H9 (cell line): ENCODE measurements at places on chromosomes 13 and 19.

GRCh38 chr13:52750713-52751112, 11.1 kb upstream of the CNMD start:
- no peak for DNase-seq

GRCh38 chr13:80840316-80840976, 499.5 kb upstream of the SPRY2 start:
- no peak for DNase-seq

GRCh38 chr19:33233056-33233873, 7.6 kb upstream of the SLC7A10 start:
- DNase-seq = no peak

DNA sequence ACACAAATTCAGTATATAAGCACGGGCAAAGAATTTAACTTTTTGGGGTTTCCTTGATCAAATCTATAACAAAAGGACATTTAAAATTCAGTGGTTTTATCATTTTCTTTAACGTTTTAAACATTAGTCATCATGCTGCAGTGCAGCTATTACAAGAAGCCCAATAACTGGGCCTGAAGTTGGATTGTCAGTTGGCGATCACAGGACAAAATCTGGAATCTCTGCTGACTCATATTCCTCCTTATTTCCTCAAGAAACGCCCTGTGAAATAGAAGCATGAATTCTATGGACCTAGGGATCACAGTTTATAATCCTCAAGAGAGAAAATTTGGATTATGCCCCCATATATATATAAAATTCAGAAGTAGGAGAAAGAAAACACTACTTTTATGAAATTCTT, 971.6 kb upstream of the MIR17HG start:
- DNase-seq = no peak

DNA sequence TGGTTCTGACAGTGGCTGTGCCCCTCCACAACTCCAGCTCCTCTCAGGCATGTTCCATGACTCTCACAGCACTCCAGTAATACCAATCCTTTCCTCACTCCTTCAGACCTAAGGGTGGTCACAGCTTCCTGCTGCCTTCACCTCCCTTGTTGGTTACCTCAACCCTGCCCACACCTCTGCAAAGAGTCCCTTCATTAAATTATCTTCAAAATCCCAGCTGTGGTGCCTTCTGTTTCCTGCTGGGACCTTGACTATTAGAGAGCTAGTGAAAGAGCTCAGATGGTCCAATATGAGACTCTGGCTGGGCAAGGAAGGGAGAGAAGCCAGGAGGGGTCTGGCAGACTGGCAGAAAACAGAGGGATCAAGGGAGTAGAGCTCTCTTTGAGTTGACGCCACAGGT, 26.1 kb downstream of the DEDD2 start:
- DNase-seq = no peak

GRCh38 chr19:1767464-1767933, 14.2 kb downstream of the ONECUT3 start:
- DNase-seq = no peak

DNA sequence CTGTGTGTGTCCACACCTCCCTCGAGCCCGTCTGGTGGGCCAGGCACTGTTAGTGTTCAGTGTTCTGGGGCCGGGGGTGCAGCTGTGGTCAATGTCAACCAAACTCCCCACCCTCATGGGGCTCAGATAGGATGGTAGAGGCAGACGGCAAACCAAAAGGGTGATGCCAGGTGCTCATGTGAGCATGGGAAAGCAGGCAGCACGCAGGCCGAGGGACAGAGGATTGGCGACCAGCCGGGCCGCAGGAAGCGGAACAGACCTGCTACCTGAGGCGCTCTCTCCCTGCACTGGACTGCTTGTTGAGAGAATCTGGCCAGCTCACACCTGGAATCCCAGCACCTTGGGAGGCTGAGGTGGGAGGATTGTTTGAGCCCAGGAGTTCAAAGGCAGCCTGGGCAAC, 29.1 kb downstream of the DHX34 start:
- DNase-seq = no peak

DNA sequence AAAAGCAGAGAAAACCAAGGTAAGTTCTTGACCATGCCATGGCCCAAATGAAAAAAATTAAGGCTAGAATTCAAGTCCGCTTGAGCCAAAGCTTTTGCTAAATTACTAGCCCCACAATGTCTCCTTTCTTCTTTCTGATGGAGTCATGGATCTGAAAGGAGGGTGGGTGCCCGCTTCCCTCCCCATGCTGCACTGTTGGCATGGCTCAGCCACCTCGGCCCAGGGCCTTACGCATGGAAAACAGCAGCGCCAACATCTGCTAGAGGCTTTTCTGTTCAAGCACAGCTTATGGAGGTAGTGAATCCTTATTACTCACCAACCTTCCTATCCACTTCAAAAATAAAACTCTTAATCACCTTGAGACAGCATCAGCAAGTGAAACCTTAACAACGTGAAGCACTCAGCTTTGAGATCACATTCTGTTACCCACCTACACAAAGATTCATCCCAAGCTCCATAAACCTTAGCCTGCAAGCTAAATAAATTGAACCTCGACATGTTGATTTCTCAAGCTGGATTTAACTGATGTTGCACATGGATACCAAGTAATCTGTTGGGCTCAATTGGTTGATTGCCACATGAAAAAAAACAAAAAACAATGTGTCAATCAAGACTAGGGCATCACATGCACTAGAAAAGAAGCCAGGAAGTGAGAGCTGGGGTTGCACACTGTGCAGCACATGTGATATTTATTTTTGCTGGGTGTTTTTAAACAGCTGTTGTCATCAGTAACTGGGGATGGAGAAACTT, 43.4 kb downstream of the TPT1 start:
- DNase-seq = no peak

DNA sequence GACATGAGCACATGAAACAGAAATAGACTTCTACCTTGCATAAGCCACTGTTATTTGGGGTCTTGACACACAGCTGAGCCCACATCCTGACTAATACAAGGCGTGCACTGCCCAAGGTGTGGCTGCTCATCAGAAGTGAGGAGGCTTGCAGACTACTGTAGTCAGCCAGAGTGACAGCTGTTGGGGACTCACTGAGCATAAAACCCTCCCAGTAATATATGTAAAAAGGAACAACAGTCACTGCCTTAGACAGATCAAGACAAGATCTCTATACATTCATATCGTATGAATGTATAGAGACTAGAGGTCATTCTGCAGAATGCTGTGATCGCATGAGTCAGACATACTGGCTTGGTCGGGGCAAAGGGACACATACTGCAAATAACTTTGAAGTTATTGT, 4.1 kb upstream of the C1QTNF9B start:
- no peak for DNase-seq

- DNase-seq = peak; percentile 71
Observed at GRCh38 chr19:16714702-16715287, 4.9 kb upstream of the NWD1 start.

DNA sequence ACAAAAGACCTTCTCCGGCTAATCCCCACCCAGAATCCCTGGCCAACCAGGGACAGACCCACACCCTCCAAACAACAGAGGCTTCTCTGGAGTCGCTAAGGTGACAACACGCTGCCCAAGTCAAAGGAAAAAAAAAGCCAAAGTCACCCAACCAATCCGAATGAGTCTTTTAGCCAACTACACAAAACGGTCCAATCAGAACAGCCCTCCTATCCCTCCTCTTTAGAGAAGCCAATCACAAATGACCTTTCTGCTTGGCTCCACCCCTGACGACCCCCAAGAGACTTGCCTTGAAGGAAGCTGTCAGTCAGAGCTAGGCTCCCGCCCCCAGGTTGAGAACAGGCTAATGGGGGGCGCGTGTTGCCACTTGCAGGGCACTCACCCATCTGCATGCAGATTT, 6.6 kb upstream of the FBXW9 start:
- DNase-seq = peak; percentile 95

DNA sequence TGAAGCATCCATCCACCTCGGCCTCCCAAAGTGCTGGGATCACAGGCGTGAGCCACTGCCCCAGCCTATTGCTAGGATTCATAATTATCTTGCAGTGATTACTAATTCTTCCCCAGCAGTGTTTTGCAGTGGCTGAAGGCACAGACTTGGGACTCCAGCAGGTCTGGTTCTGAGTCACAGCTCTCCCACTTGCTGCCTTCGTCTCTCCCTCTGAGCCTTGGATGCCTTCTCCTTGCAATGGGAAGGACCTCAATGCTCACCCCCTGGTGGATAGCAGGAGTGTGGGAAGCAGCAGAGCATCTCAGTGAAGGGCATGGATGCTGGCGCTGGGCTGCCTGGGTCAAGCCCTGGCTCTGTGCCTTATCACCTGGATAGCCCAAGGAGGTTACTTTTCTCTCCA, 37.6 kb upstream of the SHKBP1 start:
- no peak for DNase-seq

- DNase-seq = no peak
Observed at GRCh38 chr19:18464646-18465045, 26.7 kb upstream of the ISYNA1 start.

DNA sequence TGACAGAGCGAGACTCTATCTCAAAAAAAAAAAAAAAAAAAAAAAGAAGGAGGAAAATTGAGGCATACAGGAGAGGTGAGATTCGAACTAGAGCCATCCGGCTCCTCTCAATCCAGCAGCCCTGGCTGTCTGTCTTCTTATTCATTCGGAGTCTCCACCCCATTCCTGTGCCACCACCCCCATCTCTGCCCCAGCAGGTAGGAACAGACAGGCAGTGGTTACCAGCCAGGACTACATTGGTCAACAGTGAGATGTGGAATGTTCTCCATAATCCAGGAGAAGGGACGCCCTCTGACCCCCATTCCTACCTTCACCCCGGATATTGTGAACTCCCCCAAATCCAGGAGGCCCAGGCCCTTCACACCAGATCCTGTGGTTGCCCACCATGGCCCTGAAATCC, 6.6 kb upstream of the S1PR2 start:
- DNase-seq = no peak

DNA sequence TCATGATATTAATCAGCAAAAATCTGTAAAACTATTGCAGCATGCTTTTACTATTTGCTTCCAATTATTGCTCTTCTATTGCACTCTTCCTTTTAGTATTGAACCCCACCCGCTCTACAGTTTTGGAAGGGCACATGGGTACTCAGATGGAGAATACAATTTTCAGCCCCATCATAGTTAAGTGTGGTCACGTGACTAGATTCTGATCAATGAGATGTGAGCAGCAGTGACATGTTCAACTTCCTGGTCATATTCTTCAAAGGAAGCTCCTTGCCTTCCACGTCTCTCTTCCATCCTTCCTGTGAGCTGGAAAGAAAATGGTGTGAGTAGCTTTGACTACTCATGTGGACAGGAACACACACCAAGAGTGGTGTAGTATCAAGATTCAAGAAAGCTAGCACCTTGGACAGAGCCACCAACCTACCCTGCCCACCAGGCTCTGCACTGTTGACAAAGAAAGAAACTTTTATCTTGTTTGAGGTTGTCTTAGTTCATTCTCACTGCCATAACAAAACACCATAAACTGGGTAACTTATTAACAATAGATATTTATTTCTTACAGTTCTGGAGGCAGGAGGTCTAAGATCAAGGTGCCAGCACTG, 3.8 kb upstream of the FGF14 start:
- peak; percentile 32 for DNase-seq

DNA sequence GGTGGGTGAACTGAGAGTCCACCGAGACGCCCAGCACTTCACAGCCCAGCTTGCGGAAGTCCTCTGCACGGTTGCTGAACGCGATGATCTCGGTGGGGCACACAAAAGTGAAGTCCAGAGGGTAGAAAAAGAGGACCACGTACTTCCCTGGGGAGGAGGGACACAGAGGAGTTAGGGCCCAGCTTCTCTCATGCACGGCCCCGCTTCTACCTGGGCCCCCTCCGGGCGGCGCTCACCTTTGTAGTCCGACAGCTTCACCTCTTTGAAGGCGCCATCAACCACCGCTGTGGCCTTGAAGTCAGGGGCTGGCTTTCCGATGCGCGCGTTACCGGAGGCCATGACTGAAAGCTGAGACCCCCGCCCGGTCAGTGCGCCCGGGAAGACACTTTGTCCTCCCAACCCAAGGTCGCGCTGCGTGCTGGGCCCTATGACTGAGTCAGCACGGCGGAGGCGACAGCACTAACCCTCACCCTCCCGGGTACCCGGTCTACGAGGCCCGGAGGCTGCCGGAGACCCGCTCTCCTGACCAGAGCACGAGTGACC, 606 bp downstream of the PRDX2 start:
- DNase-seq = peak; percentile 45

DNA sequence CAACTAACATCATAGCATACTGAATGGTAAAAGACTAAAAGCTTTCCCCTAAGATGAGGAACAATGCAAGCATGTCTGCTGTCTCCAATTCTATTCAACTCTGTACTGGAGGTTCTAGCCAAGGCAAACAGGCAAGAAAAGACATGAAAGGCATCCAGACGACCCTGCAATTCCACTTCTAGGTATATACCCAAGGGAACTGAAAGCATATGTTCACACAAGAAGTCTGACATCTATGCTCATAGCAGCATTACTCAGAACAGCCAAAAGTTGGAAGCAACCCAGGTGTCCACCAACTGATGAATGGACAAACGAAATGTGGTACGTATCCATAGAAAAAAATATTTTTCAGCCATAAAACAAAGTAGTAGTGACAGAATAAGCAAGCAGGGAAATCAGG, 39.1 kb downstream of the PEPD start:
- no peak for DNase-seq

DNA sequence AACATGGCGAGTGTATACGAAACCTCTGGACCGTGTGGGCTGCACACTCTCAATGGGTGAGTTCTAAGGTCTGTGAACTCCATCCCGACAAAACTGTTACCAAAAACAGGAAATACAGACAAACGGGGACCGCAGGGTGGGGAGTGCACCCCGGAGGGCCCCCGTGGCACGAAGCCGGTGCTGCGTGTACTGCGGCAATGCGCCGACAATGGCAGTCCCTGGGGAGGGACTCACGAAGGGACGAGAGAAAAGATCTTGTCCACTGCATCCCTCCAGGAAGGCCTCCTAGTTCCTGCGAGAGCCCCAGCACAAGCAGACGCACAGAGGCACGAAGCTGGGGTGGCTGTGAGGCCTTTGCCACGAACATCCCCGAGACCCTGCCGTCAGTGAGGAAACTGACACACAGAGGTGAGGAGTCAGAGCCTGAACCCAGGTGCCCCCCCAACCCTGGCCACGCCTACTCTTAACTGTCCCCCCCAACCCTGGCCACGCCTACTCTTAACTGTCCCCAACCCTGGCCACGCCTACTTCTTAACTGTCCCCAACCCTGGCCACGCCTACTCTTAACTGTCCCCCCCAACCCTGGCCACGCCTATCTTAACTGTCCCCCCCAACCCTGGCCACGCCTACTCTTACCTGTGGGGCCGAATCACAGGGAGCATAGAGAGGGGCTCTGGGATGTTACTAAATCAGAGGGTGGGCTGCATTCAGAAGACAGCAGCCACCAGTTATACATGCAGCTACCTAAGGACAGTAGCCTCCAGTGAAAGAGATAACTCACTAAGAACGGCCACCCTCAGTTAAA, 4.2 kb downstream of the MED16 start:
- no peak for DNase-seq

DNA sequence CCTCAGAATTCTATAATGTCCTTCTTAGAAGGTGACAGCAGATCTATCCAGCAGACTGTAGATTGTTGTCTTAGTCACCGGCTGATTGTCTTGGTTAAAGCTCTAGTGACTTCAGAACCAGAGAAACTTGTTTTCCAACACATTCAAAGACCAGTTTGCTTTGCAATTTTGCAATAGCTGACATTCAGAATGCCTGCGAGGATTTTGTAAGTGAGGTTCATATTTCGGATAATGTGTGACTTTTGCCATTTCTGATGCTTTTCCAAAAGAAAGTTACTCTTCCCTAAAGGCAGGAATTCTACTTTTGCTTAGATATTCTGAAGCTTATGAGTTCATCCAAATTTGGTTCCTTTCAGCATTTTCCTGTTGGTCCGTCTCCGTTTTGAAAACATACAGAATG, 13.2 kb downstream of the SPINT2 start:
- no peak for DNase-seq
